SJSA1 (cell line): ENCODE measurements at places on chromosomes 16 and 17.

DNA sequence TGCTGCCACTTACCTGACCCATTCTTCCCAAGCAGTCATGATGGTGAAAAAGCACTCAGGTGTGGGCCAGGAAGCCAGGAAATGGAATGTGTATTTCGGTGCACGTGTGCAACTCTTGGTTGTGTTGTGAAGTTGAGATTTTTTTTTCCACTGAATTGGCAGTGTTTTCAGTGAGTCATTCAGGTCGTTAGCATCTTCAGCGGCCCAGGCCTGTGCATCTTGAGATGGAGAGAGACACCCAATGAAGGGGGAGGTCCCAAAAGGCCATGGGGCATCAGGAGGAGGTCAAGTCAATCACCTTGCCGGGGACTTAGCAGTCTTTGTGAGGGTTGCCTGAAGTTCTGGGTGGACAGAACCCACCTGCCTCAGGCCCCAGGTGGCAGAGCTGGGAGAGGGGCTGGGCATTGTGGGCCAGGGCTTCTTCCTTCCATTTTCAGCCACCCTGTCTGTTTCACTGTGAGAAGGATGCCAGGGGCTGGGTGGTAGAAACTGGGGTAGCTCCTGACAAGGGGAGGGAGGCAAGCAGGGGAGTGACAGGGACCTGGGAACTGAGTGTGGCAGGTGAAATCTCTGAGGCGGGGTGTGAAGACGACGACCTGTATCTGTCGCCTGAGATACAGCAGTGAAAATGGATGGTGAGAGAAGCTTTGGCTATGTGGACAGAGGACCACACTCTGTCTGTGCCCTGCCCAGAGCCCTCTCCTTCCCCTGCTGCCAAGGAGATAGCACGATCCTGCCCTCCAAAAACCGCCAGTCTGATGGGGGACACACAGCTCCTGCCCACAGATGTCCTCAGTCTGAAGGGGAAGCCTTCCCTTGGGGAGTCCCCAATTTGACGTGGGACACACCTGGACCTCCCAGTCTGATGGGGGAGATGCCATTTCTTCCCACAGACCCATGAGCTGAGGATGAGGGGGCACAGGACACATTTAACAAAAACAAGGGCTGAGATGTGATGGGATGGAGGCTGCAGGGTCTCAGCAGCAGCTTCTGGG lies 11.9 kb downstream of the TBKBP1 start:
- no peak for DNase-seq

DNA sequence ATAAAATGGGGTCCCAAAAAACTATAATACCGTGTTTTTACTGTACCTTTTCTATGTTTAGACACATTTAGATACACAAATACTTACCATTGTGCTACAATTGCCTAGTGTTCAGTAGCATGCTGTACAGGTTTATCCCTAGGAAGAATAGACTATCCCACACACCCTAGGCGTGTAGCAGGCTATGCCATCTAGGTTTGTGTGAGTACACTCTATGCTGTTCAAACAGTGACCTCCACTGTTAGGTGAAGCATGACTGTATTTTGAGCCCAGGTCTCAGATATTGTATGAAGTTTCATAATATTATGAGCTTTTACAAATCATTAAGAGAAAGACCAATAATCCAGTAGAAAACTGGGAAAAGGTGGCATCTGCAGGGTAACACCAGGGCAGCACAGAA lies 23.6 kb downstream of the MILR1 start:
- no peak for DNase-seq

DNA sequence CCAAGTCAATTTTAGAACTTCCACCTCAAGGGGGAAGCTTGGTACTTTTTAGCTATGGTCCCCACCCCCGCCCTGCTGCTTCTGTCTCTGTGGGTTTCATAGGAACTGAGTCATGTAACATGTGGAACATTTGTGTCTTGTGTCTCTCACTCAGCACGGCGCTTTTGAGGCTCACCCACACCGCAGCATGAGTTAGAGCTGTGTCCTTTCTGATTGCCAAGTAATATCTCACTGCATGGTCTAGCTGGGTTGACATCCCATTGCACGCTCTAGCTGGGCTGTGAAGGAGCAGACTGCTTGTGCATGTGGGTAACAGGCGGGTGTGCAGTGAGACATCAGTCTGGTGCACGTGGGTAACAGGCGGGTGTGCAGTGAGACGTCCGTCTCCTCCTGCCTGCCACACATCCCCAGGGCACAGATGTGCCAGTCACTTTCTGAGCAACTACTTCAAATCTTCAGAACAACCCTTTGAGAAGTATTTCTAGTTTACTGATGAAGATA lies 26.4 kb upstream of the SLC7A5 start:
- no peak for DNase-seq

GRCh38 chr17:28950752-28951427 lies 428 bp downstream of the PHF12 start:
- DNase-seq = no peak

GRCh38 chr17:17295141-17295540 lies 8.0 kb upstream of the NT5M start:
- DNase-seq = no peak

- DNase-seq = no peak
These were observed 6.7 kb downstream of the GPR142 start for GRCh38 chr17:74373838-74374606.

DNA sequence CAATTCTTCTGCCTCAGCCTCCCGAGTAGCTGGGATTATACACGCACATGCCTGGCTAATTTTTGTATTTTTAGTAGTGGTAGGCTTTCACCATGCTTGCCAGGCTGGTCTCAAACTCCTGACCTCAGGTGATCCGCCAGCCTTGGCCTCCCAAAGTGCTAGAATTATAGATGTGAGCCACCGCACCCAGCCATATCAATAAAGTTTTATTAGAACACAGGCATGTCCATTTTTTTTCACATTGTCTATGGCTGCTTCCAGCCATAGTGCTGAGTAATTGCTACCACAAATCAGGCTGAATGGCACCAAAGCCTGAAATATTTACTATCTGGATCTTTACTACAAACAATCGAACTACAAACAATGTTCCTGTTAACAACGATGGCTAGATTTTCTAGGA lies 114.4 kb upstream of the IRX6 start:
- no peak for DNase-seq

DNA sequence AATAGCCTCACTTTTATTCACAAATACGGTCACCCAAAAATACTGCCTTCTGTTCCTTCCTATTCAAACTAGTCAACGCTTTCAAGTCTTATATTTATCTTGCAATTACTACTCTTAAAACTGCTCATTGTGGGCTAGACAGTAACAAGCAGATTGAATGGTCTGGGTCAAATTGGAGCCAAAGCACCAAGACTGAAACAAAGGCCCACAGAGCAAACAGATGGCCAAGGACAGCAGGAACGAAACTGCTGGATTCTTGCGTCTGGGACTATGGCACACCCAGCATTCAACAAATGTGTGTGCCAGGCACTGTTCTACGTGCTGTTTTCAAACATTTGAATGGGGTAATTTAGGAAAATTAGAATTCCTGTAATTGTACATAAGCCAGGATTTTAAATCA lies 250.1 kb upstream of the PSMD7 start:
- no peak for DNase-seq

GRCh38 chr17:65050438-65050837 lies 6.1 kb downstream of the GNA13 start:
- peak; percentile 17 for DNase-seq

GRCh38 chr17:70622368-70623260 lies 453.3 kb downstream of the KCNJ2 start:
- DNase-seq = no peak

- DNase-seq = no peak
These were observed 6.9 kb downstream of the PIMREG start for GRCh38 chr17:6450926-6451832.

DNA sequence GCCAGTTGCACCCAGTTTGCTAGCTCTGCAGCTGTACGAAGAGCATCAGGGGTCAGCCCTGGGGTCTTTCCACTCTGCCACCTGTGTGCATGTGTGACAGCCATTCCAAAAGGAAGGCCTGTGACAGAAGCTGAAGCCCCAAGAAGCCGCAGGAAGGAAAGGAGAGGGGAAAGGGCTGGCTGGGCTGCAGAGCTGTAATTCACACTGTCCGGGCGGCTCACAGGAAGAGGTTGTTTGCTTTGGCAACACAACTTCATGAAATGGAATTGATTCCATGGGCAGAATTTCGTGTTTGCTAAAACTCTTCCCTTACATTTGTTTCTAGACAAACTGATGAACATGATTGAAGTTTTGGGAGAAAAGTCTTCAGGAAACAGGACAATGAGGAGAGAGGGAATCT lies 14.8 kb downstream of the TMEM204 start:
- no peak for DNase-seq

DNA sequence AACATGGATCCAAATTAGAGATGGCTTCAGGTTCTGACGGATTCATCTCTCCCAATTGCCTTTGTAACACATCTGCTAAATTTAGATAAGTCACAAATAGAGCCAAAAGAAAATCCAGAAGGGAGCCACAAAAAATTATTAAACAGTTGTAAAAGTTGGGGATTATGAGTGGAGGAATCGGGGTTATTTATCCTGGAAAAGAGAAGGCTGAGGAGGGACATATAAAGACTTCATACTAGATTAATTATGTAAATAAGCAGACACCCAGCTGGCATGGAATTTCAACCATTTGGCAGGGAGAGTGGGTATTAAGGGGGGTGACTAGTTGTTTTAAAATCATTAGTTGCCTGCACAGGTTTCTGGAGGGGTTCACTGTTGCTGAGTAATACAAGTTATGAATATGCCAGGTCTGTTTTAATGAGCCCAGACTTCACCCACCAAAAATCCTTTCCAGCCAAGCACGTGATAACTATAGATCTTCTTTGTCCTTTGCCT lies 89.6 kb downstream of the CDH13 start:
- DNase-seq = no peak

DNA sequence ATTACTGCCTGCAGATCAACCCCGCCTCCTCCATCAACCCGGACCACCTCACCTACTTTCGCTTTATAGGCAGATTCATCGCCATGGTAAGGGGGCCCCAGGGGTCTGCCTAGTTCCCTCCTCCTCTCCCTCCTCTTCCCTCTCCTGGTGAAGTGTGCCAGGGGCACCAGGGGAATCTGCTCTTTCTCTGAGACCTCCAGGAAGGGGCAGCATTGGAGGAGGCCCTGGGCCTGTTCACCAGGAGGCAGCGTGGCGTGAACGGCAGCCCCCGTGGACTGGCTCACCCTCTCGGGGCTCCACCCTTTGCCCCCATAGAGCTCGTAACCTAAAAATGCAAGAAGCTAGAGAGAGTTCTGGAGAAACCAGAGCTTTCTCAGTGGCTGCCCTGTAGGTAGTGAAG lies 17.1 kb upstream of the CLEC18A start:
- DNase-seq = no peak

- DNase-seq = no peak
These were observed 590.6 kb upstream of the SOX9 start for GRCh38 chr17:71530248-71530647.

DNA sequence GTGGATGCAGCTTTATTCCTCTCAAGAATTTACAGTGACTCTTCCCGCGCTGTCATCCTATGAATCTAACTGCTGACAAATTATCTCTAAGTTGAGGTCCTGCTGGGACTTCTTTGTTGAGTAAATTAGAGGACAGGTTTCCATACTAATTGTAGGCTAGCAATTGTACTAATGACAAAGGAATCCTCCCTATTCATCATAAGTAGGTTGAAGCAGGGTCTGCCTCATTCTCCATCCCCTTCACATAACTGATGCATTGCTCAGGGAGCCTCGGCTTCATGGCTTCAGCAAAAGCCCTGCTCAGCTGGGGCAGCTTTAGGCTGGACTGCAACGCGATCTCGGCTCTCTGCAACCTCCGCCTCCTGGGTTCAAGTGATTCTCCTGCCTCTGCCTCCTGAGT lies 83.1 kb upstream of the IRX6 start:
- DNase-seq = no peak

- no peak for DNase-seq
These were observed 74.5 kb downstream of the NOG start for GRCh38 chr17:56667925-56668458.

GRCh38 chr16:16994831-16995230 lies 475.9 kb downstream of the XYLT1 start:
- DNase-seq = no peak

DNA sequence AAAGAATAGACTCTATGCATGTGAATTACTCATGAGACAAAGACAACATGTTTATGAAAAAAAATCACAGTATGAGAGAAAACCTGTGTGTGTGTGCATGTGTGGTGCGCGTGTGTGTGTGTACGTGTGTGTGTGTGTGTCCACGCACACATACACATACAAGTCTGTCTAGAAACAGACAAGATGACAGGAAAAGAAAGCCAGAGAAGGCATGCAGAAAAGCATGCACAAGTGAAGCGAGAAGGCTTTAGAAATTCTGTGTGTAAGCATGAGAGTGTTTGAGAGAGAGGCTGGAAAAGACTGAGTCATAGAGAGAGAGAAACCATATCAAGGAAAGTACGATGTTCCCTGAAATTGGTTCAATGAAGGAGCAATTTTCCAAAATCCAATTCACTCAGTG lies 566.4 kb upstream of the C16orf82 start:
- DNase-seq = no peak

DNA sequence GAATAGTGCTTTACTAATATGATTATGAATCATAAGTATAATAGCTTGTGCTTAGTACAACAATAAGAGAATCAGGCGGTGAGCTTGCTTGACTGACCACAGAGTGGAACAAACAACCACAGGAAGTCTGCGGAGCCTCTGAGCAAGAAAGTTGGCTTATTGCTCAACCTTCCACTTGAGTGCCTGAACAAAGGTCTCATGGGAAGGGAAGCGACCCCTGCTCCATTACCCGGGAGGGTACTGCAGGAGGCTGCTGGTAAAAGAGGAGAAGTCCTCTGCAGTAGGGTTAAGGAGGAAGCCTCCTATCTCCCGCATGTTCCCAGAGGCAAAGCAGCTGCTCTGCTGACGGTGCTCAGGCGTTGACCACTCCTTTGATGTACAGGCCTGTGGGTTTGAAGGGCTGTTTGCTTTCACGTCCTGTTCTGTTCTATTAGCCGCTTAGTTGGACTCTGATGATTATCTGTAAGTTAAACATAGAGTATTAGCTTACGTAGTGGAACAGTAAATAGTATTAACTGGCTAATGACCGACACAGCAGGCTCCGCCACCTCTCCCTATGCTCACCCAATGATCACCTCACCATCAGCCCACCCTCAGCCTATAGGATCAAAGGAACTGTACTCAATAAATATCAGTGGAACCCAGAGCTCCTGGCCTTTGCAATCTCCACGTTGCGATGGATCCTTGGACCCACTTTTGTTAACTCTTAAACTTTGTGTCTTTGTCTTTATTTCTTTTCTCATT lies 17.5 kb downstream of the ALOX15B start:
- DNase-seq = no peak

- DNase-seq = no peak
These were observed 3.5 kb downstream of the MPO start for GRCh38 chr17:58277107-58277801.

DNA sequence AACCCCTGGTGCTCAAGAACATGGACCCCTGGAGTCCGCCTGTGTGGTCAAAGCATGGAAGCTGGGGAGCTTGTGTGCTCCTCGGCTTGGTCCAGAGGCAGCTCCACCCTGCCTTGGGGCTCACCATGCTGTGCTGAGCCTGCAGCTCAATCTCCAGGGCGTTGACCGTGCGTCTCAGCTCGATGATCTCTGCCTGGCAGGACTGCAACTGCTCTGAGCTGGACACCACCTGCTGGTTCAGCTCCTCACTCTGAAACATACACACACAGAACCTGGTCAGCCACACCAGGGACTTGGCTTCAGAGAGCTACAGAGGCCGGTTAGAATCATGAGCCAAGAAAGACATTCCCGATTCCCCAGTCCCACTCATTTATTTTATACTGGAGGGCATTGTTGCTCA lies 2.7 kb downstream of the KRT35 start:
- no peak for DNase-seq
